ENCODE measurements at places on chromosomes 2 and 18.

- DNase-seq: no peak
Observed at GRCh38 chr2:190336420-190336819, 7.0 kb upstream of the INPP1 start.

DNA sequence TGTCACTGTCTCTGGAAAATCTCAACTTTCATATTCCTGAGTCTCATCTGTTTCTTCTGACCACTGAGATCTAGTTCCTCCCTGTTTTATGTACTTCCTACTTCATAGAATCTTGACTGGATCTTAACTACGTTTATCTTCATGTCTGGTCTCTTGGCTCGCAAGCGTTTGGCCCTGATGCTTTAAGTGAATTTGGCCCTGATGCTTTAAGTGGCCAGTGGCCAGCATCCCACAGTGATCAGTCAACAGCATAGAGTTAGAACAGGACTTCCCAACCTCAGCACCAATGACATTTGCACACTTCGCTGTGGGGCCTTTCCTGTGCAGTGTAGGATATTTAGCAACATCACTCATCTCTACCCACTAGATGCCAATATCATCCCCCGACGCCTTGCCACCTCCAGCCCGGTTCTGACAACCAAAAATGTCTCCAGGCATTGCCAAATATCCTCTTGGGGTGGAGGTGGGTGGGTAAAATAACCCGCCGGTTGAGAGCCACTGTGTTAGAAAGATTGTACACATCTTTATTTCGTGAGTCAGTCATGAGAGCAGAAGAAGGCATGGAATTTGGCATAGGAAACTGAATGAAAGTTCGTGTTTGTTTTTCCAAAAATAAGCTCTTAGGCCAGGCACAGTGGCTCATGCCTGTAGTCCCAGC, 12.2 kb downstream of the TM4SF20 start:
- DNase-seq: peak; percentile 78

GRCh38 chr2:184681642-184682321, 83.5 kb downstream of the ZNF804A start:
- DNase-seq: no peak

DNA sequence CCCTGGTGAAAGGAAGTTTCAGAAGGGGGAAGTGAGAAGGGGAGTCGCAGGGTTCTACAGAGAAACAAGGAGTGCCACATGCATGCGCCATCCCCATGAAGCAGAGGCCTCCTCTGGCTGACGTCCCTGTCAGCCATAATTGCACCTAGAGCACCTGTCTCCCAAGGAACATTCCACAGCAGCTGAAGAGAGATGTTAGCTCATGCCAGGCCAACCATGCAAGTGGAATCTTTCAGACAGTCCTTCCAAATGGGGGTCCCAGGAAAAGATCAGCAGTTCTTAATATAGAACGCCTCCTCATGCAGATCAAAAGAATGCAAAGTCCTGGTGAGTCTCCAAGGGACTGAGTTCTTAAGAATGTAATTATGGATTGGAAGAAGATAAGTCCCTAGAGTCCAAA, 29.6 kb downstream of the MRO start:
- DNase-seq: no peak

DNA sequence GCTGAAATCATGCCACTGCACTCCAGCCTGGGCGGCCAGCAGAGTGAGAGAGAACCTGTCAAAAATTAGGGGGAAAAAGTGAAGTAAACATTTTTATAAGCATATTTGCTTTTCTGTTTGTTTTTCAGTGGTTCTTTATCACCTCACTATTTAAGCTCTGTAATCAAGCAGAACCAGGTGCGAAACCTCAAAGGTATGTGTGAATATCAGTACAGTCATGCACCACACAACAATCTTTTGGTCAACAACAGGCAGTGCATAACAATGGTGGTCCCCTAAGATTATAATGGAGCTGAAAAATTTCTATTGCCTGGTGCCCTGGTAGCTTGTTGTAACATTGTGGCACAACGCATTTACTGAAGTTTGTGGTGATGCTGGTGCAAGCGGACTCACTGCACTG, 167.4 kb upstream of the STON1 start:
- DNase-seq: no peak

DNA sequence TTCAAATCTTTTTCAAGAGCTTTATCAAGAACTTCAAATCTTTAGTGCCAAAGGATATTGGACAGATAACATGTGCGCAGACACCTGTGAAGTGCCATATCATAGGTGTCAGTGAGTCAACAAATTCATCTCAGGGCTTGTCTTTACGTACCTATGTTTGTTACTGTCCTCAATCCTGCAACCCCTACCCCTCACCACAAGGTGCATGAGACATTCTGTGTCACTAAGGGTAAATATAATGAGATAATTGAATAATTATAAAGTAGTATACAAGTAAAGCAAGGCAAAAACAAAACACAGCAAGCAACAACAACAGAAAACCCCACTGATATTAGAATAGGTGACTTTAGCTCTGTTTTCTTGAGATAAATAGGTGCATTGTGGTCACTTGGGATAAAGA, 1495.8 kb upstream of the TMEFF2 start:
- no peak for DNase-seq

DNA sequence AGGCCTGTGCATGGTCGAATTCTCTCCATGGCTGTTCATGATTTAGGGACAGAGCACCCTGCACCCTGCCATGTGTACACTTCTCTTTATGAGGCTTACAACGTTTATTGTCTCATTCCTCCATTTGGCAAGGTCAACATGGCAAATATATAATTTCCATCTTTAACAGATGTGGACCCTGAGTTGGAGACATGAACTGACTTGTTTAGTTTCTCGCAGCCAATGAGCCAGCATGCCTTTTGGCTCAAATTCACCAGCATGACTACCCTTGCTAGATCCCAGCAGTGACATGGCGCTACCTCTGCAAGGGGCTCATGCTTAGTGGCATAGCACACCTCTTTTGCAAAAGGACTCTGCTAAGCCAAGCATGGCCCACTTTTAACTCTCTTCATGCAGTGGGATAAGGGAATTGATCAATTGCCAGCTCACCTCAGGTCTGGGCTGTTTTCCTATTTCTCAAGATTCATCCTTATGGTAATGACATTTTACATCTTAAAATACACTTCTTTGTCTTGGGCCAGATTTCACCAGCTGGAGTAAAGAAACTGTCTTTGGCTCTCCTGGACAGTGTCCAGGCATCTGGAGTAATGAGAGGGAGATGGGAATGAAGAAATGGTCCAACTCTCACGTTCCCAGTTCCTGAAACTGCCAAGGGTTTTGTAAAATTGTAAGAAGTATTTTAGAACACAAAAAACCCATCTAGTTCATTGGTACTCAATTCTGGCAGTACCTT, 159.5 kb downstream of the SETBP1 start:
- DNase-seq: no peak

DNA sequence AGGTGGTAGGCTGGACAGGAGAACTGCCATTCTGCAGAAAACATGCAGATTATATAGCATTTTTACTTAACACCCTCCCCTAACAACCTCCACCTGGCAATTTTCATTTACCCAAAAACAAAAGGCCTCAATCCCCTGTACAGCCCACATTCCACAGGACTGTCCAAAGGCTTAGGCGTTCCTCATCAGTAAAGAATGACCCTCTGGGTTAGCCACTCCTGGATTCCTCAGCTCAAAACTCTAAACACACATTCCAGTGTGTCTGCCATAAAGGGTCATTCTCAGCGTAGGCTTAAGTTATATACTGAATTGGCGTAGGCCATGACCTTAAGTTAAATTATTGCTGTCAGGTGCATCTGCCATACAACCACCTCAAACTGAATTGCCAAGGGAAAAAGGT, 261.8 kb upstream of the CHAC2 start:
- no peak for DNase-seq

DNA sequence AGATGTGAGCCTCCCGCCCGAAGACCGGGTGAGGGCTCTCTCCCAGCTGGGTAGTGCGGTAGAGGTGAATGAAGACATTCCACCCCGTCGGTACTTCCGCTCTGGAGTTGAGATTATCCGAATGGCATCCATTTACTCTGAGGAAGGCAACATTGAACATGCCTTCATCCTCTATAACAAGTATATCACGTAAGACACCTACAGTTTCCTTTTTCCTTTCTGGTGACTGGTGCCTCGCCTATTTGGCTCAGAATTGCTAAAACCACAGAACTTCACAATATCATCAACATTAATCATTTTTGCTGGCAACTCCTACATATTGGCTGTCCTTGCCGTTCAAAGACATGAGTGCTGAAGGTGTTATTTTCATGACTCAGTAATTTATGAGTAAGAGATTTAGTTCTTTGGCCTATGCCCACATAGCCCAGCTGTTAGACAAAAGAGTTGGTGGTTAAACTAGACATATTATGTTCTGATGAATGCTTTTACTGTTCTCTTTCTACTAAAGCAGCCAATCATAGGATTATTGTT, 2.2 kb downstream of the STAMBP start:
- peak; percentile 68 for DNase-seq

- no peak for DNase-seq
Observed at GRCh38 chr2:124323321-124323720, 298.2 kb downstream of the CNTNAP5 start.

- DNase-seq: no peak
Observed at GRCh38 chr2:212919238-212919637, 232.2 kb downstream of the IKZF2 start.

DNA sequence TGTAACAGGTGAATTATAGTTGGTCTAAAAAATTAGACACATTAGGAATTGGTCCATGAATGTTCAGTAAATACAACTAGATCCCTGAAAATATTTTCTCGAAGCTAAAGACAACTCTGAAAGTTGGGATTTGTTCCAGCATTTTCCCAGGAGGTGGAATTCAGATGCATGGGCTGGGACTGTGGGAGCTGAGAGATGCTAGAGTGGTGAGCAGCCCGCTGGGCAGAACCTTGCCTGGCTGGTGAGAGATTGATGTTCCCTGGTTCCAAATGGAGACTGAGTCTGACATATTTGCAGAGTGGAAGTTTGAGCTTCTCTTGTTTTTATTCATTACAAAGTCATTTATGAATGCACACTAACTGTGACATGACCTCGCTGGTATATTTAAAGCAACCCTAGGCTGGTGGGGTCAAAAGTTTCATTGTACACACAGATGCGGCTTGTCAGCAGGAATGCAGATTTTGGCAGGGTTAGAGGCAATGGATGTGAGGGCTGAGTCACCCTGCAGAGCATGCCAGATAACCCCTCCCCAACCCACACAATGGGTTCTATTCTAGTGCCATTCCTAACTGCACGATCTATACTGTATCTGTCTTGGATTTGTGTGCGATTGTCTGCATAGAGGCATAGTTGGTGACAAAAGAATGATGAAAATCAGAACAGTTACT, 23.5 kb upstream of the TMEM178A start:
- peak; percentile 86 for DNase-seq
